Cardiac septum (tissue), 1 donor: ENCODE measurements at places on chromosomes 12 and 14. TPM values are rescaled to one million over a fixed set of nuclear protein-coding genes. Genes with fewer than 3 reads are reported as not detected.

- DNase-seq: no peak
These were observed 239.1 kb downstream of the VRK1 start for GRCh38 chr14:97036086-97036852.

DNA sequence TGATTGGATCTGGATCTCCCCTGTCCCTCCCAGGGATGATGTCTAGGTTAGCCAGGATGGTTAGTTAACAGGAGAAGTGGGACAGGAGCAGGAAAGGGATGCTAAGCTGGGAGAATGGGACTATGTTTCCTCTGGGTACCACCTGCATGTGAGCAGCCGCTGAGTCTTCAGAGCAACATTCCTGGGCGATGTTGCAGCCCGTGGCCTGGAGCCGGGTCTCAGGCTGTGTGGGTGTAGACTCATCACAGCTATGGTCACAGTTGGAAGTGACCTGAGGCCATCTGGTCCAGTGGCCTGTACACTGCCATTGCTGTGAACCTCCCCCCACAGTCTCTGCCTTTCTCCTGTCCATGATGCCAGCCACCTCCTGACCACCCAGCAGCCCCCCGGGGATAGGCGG, 422.6 kb downstream of the DPF3 start:
- no peak for DNase-seq

GRCh38 chr14:39491134-39491571, 58.9 kb upstream of the FBXO33 start:
- no peak for DNase-seq

DNA sequence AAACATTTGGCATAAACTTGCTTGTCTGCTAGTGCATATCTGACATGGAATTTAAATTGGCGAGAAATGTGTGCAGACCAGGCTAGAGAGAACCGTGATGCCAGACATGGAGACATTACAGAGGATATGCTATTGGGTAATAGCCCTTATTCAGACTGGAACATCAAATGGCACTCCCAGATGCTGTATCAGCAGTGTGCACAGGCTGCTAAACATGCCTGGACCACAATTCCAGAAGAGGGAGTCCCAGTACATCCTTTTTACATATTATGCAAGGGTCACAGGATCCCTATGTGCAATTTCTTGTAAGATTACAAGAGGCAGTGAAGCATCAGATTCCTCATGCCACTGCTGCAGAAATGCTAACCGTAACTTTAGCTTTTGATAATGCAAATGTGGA, 354.5 kb upstream of the FOXG1 start:
- no peak for DNase-seq

DNA sequence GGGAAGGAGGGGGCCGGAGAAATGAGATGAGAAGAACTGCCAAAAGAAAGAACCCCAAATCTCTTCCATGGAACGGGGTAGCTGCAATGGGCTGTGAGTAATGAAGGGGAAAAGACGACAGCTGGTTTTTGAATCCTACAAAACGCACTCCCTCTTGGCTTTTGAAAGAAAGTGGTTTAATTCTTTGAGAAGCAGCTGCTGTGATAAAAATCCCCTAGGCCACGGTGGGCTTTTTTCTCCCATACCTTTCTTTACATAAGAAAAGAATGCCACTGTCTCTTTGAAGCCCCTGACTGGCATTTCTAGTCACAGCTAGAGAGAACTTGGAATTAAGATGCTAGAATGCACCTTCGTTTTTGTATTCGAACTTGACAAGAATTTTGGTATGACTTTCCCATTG, 486.1 kb downstream of the GLT1D1 start:
- no peak for DNase-seq

- no peak for DNase-seq
These were observed 117.8 kb downstream of the ITPR2 start for GRCh38 chr12:26715232-26715631.

GRCh38 chr12:108305520-108305919, 33.6 kb downstream of the CMKLR1 start:
- DNase-seq: peak; percentile 95

GRCh38 chr12:88549929-88550328, 30.3 kb downstream of the KITLG start:
- DNase-seq: no peak

- no peak for DNase-seq
These were observed 74.3 kb downstream of the MOK start for GRCh38 chr14:102230481-102231210.

GRCh38 chr12:112007945-112008344, 5.0 kb downstream of the TMEM116 start:
- DNase-seq: no peak

DNA sequence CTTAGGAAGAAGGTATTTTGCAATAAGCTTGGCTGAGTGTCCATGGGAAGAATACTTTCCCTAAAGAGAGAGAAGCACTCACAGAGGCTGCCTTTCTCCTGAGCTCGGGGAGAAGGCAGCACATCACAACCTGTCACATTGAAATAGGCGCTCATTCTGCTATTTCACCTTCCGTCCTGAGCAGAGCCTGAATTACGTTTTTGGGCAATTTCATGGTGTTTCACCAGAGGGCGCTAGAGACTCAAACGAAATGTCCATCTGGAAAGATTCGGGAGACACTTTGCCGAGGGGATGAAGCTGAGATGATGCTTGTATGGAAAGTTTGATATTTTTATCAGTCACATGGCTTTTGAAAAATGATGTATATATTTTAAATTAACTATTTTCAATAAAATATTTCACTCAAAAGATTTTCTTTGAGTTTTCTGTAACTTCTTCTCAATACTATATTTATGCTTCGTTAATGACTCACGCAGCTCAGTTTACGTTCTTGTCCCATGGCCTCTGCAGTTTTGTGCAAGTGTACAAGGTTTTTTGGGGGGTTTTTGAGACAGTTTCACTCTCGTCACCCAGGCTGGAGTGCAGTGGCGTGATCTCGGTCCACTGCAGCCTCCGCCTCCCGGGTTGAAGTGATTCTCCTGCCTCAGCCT, 17.4 kb upstream of the B4GALNT3 start:
- no peak for DNase-seq

GRCh38 chr12:82609234-82609914, 77.3 kb upstream of the TMTC2 start:
- no peak for DNase-seq

DNA sequence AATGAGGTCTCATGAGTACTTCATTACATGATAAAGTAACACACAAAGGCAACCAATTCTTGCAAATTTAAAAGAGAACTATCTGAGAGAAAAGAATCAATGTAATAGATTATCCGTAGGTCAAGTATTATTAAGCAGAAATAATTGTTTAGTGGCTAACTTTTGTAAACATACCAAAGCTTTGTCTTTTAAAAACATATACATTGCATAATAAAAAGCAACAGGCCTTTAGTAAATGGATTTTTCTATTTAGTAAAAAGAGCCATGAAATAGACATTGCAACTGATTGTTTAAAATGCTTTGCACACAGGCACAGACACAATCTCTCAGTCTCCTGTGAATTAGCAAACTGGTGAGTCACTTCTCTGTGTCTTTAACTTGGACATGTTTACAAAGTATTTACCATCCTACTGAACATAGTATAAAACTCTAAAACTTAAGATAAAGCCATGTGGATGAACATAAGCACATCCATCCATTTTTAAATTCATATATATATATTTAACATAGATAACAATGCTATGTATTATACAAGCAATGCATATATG, 518.7 kb upstream of the MGAT4C start:
- DNase-seq: no peak

GRCh38 chr14:90795744-90796143, 20.5 kb downstream of the TTC7B start:
- no peak for DNase-seq

DNA sequence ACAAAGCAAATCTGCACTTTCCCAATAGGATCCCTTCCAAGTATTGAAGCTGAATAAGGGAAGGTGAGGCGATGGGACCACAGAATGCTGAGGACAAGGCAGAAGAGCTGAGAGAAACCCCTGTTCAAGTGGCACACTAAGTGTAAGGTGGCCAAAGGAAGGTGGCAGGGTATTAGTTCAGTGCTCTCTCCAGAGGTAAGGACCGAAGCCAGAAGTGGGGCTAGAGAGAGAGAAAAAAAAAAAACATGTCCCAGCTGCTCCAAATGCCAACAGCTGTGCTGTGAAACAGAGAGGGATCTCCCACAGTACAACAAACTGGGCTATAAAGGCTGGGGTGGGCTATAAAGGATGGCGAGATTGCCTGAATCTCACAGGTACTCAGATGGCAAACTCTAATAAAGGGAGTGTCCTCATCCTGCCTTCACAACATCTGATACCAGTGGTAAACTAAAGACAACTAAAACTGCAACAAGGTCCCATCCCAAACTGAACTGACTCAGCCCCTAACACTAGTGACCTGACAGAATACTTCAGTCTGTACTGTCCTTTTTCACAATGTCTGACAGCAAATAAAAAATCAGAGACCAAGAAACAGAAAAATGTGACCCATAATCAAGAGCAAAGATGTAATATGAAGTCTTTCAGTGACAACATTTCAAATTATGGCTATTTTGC, 47.9 kb downstream of the CDK17 start:
- no peak for DNase-seq

DNA sequence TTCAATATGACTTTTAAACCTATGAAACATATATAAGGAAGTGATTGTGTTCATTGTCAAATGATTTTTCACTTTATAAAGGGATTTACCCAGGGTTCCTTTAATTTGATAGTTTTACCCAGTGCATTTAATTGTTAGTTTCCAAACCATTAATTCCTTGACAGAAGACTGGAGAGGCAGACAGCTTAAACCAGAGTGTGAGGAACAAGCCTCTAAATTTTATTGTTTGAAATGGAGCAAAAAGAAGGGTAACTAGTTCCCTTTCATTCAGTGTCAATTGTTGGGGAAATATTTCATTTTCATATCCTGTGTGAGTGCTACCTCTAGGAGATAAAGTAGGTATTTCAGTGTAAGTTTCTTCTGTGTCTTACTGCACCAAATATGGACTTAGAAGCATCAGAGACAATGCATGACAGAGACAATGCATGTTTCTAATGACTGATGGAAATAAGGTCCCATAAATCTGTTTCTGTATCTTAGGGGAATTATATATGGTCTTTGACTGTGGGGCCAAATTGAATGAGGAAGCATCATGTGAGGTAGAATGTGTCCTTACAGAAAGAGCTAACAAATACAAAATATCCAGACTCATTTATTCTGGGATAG, 120.5 kb downstream of the TMTC2 start:
- no peak for DNase-seq

DNA sequence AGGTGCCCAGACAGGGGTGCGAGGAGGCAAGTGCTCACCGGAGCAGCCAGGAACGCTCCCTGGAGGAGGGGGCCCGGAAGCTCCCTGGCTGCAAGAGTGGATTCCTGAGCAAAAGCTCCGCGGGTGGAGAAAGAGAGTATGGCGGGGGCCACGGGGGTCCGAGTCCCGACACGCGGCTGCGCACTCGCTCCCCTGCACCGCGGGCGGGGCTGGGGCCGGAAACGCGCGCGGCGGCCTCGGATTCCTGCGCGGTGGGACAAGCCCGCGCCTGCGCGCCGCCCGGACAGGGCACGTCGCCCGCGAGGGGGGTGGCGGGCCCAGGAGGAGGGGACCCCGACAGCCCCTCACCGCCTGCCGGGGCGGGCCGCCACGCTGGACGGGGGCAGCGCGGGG, 27.8 kb upstream of the GPR132 start:
- DNase-seq: peak; percentile 82

- peak; percentile 88 for DNase-seq
These were observed 39.7 kb downstream of the KRT80 start for GRCh38 chr12:52151837-52152783.

DNA sequence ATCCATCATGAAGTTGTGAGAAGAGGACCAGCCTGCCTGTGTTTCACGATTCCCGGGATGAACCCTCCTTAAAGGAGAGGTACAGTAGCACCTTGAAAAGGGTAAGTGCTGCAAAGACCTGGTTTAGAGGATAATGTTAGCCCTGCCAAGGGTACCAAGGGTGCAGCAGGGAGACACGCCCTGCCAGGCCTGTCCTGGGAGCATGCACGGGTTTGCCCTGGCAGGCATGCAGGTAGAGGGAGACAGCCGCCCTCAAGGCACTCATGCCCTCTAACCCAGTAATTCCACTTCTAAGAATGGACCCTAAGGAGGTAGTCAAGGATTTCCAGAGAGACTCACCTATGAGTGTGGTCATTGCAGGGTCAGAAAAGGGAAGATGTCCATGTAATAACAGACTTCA, 65.0 kb downstream of the DIO3 start:
- DNase-seq: no peak

- no peak for DNase-seq
These were observed 45.8 kb upstream of the TMEM132D start for GRCh38 chr12:129949651-129950050.

- no peak for DNase-seq
These were observed 887.2 kb upstream of the SEL1L start for GRCh38 chr14:82420871-82421270.

DNA sequence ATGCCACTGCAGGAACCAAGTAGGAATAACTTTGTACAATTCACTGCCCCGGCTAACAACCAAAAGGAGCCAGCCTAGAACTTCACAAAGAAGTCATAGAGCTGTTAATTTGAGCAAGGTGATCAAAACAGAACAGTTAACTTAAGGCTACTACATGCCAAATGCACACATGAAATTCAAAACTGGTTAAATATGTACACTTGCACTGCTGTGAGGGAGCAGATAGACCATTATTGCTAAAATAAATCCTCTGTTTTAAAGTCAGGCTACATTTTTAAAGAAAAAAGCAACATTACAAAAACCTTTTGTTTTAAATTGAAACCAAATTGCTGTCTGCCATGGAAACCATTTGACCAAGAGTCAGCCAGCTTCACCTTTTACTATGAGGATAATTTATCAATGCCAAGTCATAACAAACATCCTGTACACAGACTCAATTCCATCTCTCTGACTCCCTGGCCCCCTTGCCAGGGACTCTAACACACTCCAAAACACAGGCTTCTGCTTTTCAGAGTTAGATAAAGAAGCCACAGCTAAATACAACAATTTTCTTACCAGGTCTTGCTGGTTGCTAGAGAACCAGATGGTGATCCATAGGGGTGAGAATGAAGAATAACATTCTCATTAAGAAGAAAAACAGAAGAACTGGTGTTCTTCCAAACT, 84.0 kb downstream of the LRP6 start:
- no peak for DNase-seq

- no peak for DNase-seq
These were observed 93.2 kb downstream of the DACT1 start for GRCh38 chr14:58730792-58731464.

DNA sequence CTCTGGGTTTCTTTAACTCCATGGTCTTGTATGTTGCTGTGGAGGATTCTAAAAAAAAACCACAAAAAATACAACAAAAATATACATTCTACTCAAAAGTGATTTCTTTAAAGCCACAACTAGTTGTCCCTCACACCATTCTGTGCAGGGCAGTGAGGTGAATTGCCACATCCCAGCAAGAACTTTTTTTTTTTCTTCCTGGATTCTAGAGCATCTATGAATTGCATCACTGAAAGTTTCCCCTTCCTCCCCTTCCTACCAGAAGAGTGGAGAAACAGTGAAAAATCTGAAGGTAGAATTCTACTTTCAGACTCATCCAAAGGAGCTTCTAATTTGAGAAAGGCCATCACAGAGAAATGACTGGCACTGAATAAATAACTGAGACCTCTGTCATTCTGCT, 395.3 kb downstream of the AEBP2 start:
- DNase-seq: no peak

The CDKN3 gene
- 4.7 TPM for total RNA-seq

The FAM181A gene
- not detected for total RNA-seq

The TSPAN8 gene
- not detected for total RNA-seq

The DIO3 gene
- not detected for total RNA-seq
